Esophagus squamous epithelium (tissue), 5 donors: ENCODE measurements at places on chromosomes 7 and 10. TPM values are rescaled to one million over a fixed set of nuclear protein-coding genes. Genes with fewer than 3 reads are reported as not detected.

The TUBB8 gene
- not detected for total RNA-seq

The SPAG6 gene
- total RNA-seq = not detected

The GRM8 gene
- total RNA-seq = not detected

The POP7 gene
- total RNA-seq = 28.0 TPM

The CREB5 gene
- 2.9 TPM for total RNA-seq

The GARIN1A gene
- 0.19 TPM for total RNA-seq

The TRIM50 gene
- not detected for total RNA-seq

The CNPY1 gene
- not detected for total RNA-seq

The UCMA gene
- not detected for total RNA-seq

The ODAD2 gene
- 0.19 TPM for total RNA-seq

The C1QL3 gene
- total RNA-seq = not detected

The LIPJ gene
- total RNA-seq = not detected

The EXOC4 gene
- 35.3 TPM for total RNA-seq

The SLC26A4 gene
- total RNA-seq = 0.19 TPM

The EBF3 gene
- 2.0 TPM for total RNA-seq

The PITX3 gene
- total RNA-seq = not detected

The GCK gene
- not detected for total RNA-seq

The PLA2G12B gene
- not detected for total RNA-seq

The GRIFIN gene
- not detected for total RNA-seq
